HFFc6 (cell line): ENCODE measurements at places on chromosomes 7 and 10. TPM values are rescaled to one million over a fixed set of nuclear protein-coding genes. Genes with fewer than 3 reads are reported as not detected.
A peak's percentile ranks its signal among the peaks of the same experiment; 100 is the strongest.

Gene KCNMA1
- 98.7 to 197 TPM (median 157 TPM) in 3 replicates for total RNA-seq

GRCh38 chr10:94285271-94285670 lies 77.5 kb downstream of the NOC3L start:
- no peak overlapping the region for H3K4me3 ChIP-seq
- no peak for DNase-seq
- H3K4me1 ChIP-seq = peaks cover 15% of the 10 kb centered on the region
- no peak overlapping the region for H3K27ac ChIP-seq
- H3K27me3 ChIP-seq = peaks cover 11% of the 10 kb centered on the region
- H3K36me3 ChIP-seq = no peaks in the 10 kb centered on the region

- H3K27ac ChIP-seq = peak overlapping the region; percentile 84
- H3K36me3 ChIP-seq = no peaks in the 10 kb centered on the region
- H3K4me1 ChIP-seq = peaks cover 10% of the 10 kb centered on the region; the same call in 1 of the 2 replicates
- H3K4me3 ChIP-seq = peak overlapping the region; percentile 58
- no peak for DNase-seq
- H3K27me3 ChIP-seq = no peaks in the 10 kb centered on the region
These were observed 576.6 kb upstream of the SORCS1 start for GRCh38 chr10:107740962-107741690.

Gene SGCE
- 29.5 to 52.3 TPM (median 30.9 TPM) in 3 replicates for total RNA-seq

Gene PRPS1L1
- not detected in 3 replicates for total RNA-seq

GRCh38 chr7:16399916-16400892 lies 21.1 kb downstream of the CRPPA start:
- H3K4me3 ChIP-seq = no peak overlapping the region
- H3K27ac ChIP-seq = no peak overlapping the region
- DNase-seq = no peak
- H3K4me1 ChIP-seq = peaks cover 6% of the 10 kb centered on the region
- H3K36me3 ChIP-seq = peaks cover 43% of the 10 kb centered on the region
